ENCODE measurements at places on chromosomes 3 and 15. TPM values are rescaled to one million over a fixed set of nuclear protein-coding genes. Genes with fewer than 3 reads are reported as not detected.

DNA sequence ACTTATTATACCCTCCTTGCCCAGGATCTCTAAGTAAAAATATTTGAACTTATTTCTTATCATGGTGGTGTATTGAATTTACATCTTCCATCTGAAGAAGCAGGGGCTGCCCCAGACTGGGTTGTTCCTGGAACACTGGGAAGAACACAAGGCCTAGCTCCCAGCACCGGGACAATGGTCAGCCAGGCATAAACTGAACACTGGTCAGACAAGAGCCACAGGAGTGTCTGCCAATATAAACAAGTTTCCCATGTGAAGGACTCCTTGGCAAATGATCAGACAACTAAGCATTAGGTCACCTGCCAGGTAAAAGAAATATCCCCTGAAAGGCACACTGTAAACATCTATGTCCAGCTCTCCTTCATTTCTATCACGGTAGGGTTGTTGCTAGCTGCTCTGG, 172.4 kb downstream of the ATP8B4 start:
- H3K27me3 ChIP-seq = no peaks in the 10 kb centered on the region
- H3K4me3 ChIP-seq = no peak overlapping the region
- no peaks in the 10 kb centered on the region for H3K36me3 ChIP-seq
- no peak overlapping the region for H3K27ac ChIP-seq

NOX5 gene
- 0.54 TPM for total RNA-seq

TRIM42 gene
- not detected for total RNA-seq

PAQR9 gene
- not detected for total RNA-seq

DNA sequence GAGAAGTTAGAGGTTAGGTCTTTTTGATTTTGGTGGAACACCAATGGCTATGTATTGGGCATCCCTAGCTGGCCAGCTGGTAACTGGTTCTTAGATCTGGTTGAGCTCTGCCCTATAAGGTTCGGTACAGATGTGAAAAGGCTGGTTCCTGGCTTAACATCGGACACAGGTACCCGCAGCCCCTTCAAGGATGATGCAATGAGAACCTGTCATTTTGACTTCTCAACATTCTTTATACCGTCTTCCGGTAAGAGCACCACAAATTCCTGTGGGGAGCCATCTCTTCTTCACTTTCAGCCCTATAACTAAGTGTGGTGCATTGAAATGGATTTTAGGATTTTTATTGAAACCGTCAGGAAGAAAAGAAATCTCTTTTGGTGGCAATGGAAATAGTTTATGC, 222.8 kb downstream of the ADAMTS9 start:
- H3K27ac ChIP-seq = no peak overlapping the region
- H3K36me3 ChIP-seq = no peaks in the 10 kb centered on the region
- H3K4me3 ChIP-seq = no peak overlapping the region
- H3K27me3 ChIP-seq = no peaks in the 10 kb centered on the region

Data from thoracic aorta (tissue), 2 donors.